Stomach (tissue), 19 donors: ENCODE measurements at places on chromosomes 11 and 22. TPM values are rescaled to one million over a fixed set of nuclear protein-coding genes. Genes with fewer than 3 reads are reported as not detected.

DNA sequence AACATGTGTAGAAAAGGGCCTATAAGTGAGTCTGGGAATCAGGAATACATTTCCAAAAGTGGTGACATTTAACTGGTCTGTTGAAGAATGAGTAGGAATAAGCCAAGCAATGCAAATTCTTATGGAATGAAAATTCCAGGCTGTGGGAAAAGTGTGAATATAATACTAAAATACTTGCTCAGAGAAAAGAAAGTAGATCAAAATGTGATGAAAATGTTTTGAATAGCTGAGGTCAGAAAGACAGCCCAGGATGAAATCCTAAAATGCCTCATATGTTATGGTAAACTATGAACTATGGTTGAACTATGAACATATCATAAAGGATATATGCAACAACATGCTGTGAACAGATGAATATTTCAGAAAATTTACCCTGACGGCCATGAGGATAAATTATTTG is 688.3 kb upstream of the FAT3 start:
- no peak overlapping the region for H3K4me3 ChIP-seq
- no peaks in the 10 kb centered on the region for H3K27me3 ChIP-seq
- H3K27ac ChIP-seq = no peak overlapping the region
- DNase-seq = no peak

- H3K27me3 ChIP-seq = no peaks in the 10 kb centered on the region
- no peak overlapping the region for H3K4me3 ChIP-seq
- DNase-seq = no peak
Observed at GRCh38 chr11:14114269-14114668, 151.7 kb downstream of the SPON1 start.

The SLC17A6 gene
- not detected for polyA plus RNA-seq

DNA sequence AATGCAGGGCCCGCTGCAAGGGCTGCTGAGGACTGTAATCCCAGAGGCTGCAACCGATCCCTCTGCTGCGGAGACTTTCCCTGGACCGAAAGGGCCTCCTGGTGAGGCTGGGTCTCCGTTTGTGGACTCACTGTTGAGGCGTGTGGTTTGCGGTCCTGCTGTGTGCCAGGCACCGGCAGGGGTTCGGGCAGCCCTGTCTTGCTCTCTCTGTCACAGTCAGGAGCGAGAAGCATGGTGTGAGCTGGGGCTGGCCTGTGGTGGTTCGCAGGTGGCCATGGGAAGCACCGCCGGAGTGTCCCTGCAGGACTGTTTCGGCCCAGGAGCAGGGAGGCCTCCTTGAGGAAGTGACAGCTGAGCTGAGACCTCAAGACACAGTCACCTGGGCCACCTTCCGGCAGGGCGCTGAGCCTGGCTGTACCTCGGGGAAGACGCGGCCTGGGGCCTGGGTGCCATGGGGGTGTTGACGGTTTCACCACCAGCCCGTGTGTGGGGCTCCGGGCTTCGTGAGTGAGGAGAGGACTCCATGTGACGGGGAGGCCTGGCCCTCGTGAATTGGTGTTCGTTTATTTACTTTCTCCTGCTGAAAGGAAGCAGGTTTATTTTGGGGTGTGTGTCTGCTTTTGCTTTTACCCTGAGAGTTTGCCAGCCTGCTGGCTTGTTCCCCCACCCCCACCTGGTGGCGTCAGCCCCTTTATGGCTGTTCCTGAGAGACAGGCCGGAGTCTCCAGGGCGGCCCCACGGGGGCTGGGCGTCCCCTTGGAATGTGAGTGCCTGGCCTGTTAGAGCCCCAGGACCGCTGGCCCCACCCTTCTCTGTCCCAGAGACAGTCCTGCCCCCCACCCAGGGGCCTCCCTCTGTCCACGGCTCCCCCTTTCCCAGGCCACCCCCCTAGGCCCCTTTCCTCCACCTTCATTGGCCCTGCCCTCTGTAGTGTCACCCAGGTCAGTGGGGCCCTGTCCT is 122.5 kb downstream of the KCNQ1OT1 start:
- H3K4me1 ChIP-seq = peaks cover 20% of the 10 kb centered on the region
- H3K27me3 ChIP-seq = no peaks in the 10 kb centered on the region
- DNase-seq = no peak
- H3K36me3 ChIP-seq = peaks cover 10% of the 10 kb centered on the region
- H3K27ac ChIP-seq = no peak overlapping the region
- H3K4me3 ChIP-seq = no peak overlapping the region

The TOM1 gene
- polyA plus RNA-seq = 30.1 TPM

DNA sequence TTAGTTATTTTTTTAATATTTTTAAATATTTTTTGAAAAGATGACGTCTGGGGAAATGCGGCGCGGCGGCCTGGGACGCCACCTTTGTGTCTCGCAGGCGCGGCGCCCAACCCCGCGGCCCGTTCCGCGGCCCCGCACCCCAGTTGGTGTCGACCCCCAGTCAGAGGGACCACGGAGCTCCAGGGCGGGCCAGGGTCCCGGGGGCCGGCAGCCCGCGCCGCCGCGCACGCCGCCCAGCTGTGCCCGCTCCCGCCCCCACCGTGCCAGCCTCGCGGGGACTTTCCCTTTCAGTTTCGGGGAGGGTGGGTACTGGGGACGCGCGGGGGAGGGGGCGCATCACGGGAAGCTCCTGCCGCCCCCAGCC is 1.6 kb downstream of the CCND1 start:
- H3K4me3 ChIP-seq = peak overlapping the region; percentile 73
- H3K4me1 ChIP-seq = peaks cover 75% of the 10 kb centered on the region
- H3K36me3 ChIP-seq = peaks cover 28% of the 10 kb centered on the region
- peak; percentile 74 for DNase-seq

- H3K4me1 ChIP-seq = peaks cover 54% of the 10 kb centered on the region
- no peaks in the 10 kb centered on the region for H3K36me3 ChIP-seq
- no peak for DNase-seq
Observed at GRCh38 chr11:12122083-12122482, 11.7 kb downstream of the MICAL2 start.

- no peaks in the 10 kb centered on the region for H3K27me3 ChIP-seq
- no peak for DNase-seq
- H3K4me3 ChIP-seq = no peak overlapping the region
- peaks cover 10% of the 10 kb centered on the region for H3K4me1 ChIP-seq
Observed at GRCh38 chr11:75356613-75357012, 5.2 kb upstream of the ARRB1 start.

GRCh38 chr11:65493367-65494176 is 5.3 kb upstream of the MALAT1 start:
- H3K36me3 ChIP-seq = no peaks in the 10 kb centered on the region
- peak overlapping the region; percentile 99 for H3K27ac ChIP-seq
- no peak overlapping the region for H3K4me3 ChIP-seq
- H3K27me3 ChIP-seq = no peaks in the 10 kb centered on the region
- peak; percentile 88 for DNase-seq
- H3K4me1 ChIP-seq = peaks cover 80% of the 10 kb centered on the region

The ZNF408 gene
- polyA plus RNA-seq = 7.6 TPM

DNA sequence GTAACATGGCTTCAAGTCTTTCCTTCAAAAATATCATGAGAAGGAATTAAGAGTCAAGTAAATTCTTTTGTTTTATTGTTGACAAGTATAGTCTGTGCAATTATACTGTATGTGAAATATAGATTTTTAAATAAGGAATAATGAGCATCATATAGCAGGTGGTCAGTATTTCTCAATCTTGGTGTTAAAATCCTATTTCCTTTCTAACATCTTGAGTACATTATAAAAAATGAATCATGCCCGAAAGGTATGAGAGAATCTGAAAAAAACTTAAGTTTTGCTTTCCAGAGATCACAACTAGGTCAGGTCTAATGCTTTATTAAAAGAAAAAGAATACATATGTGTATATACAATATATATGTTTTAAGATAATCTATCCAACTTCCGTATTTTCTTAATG is 53.1 kb downstream of the KIF18A start:
- no peaks in the 10 kb centered on the region for H3K27me3 ChIP-seq
- no peaks in the 10 kb centered on the region for H3K4me1 ChIP-seq
- no peak overlapping the region for H3K27ac ChIP-seq

- H3K27me3 ChIP-seq = no peaks in the 10 kb centered on the region
- H3K27ac ChIP-seq = peak overlapping the region; percentile 91
- DNase-seq = no peak
- peaks cover 52% of the 10 kb centered on the region for H3K4me1 ChIP-seq
- no peak overlapping the region for H3K4me3 ChIP-seq
Observed at GRCh38 chr22:36453855-36454378, 27.5 kb downstream of the TXN2 start.

GRCh38 chr11:32438866-32439489 is 3.6 kb upstream of the WT1 start:
- no peaks in the 10 kb centered on the region for H3K36me3 ChIP-seq
- H3K4me3 ChIP-seq = peak overlapping the region; percentile 15
